ENCODE measurements at places on chromosomes 6 and 20. TPM values are rescaled to one million over a fixed set of nuclear protein-coding genes. Genes with fewer than 3 reads are reported as not detected.

DNA sequence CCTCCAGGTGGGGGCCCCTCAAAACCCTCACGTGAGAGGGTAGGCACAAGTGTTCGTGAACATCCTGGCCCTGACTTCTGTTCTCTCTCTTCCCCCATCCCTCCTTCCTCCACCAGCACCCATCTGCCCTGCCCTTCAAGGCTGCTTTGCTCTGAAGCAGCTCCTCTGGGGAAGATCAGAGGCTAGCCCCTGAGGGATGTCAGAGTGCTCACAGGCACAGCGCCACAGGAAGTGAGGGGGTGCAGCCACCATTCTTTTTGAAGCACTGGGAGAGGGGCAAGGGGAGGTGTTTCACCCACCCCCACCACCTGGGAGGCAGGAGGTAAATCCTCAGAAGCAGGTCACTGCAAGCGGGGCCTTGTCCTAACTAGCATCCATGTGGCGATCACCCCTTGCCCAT, 11.4 kb downstream of the MOCS1 start:
- no peak for DNase-seq

DNA sequence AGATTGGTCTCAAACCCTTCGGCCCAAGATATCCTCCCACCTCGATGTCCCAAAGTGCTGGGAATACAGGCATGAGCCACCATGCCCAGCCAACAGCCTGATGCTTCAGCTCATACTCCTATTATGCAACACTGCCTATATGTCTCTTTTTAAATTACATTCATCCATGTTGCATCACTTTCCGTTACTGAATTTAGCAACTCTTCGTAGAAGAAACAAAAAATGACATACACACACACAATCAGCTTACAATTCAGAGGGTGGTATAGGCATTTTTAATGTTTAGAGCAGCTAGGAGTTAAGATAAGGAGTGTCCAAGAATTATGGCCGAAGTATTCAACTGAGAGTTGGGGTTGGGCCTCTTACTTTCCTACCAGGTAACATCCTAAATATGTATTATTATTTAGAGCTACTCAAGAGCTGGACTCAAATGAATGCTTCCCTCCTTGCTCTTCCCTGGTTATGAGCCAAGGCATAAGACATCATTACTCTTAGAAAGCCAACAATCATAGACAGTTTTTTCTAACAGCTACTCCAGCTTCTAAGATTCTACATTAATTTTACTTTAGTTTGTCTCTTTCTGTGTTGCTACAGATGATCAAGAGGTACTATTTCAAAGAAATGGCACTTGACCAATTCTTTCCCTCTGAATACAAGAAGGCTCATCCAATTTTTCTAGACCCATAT, 62.0 kb upstream of the BMP5 start:
- DNase-seq, result no peak

GRCh38 chr20:63059684-63060056, 52.9 kb upstream of the BHLHE23 start:
- no peak for DNase-seq

CRIP3 gene
- total RNA-seq, result not detected

- no peak for DNase-seq
These were observed 141.5 kb downstream of the MYB start for GRCh38 chr6:135322427-135323201.

HLA-DQB1 gene
- not detected for total RNA-seq

CLVS2 gene
- total RNA-seq, result not detected

DNA sequence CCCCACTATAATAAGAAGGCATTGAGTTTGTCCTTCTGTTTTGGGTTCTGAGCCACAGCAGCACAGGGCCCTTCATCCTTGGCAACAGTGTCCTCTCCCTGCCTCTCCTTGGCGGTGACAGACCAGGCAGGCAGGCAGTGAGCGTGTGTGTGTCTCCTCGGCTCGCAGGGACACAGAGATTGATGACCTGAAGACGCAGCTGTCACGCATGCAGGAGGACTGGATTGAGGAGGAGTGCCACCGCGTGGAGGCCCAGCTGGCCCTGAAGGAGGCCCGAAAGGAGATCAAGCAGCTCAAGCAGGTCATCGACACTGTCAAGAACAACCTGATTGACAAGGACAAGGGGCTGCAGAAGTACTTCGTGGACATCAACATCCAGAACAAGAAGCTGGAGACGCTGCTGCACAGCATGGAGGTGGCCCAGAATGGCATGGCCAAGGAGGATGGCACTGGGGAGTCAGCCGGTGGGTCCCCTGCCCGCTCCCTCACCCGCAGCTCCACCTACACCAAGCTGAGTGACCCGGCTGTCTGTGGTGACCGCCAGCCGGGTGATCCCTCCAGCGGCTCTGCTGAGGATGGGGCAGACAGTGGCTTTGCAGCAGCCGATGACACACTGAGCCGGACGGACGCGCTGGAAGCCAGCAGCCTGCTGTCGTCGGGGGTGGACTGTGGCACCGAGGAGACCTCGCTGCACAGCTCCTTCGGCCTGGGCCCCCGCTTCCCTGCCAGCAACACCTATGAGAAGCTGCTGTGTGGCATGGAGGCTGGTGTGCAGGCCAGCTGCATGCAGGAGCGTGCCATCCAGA, 24.0 kb downstream of the SDCBP2 start:
- no peak for DNase-seq

GRCh38 chr20:4919047-4919704, 82.1 kb downstream of the SLC23A2 start:
- DNase-seq, result no peak

DNA sequence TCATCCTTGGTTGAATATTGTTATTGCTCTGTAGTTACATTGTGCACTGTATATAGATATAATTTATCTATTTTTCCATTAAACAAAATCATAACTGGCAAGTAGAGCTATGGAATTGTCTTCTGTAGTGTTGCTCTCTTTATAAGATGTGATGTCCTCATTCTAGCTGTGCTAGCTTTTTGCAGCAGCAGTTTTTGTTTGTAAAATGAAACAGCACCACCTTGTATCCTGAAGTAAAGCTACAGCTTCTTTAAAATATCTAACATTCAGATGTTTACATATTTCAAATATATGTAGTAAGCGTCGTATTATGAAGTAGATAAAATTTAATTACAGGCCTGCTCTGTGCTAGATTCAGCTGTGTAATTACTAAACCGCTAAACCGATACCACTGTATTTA, 328.8 kb upstream of the MANEA start:
- no peak for DNase-seq

DNA sequence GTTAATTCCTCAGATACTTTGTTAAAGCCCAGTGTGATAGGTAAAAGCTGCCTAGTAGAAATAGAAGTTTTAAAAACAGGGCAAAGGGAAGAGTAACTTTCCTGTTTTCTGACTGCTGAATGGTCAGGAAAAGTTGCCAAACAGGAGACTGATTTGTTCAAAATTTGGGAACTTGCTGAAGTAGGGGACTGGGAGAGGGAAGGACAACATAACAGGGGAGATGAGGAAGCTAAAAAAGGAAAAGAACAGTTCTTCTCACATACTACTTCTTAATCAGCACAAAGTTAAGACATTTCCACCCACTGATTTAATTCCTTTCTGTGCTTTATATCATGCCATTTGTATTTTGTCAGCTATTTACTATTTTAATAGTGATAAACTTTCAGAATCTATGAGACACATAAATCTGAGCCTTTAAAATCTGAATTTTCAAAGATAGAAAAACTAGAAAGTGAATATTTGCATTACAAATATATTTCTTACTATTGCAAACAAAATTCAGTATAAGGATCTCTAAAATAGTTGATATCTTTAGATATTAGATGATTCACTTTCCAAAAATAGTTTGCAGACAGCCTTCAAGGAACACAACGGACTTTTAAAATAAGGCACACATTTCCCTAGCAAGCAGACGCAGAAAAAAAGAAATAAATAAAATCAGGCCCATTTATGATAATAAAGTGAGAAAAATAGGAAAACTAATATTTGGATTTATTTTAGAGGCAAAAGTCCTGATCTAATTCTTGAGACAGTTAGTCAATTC, 36.9 kb upstream of the SLC16A10 start:
- DNase-seq, result no peak

- DNase-seq, result no peak
These were observed 32.5 kb downstream of the HLA-DPB1 start for GRCh38 chr6:33108307-33108706.

DNA sequence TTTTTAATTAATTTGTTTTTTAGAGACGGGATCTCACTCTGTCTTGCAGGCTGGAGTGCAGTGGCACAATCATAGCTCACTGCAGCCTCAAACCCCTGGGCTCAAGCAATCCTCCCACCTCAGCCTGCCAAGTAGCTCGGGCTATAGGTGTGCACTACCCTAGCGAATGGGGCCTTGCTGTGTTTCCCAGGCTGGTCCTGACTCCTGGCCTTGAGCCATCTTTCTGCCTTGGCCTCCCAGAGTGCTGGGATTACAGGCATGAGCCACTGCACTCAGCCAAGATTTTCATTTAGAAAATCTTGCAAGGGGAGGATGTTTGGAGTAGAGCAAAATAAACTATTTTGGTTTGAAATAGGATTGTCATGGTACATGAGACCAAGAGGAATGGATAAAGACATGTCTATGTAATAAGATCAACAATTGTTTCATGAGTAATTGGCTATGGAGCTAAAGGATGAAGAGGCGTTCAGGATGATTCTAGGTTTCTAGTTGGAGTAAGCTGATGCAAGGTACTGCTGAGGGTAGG, 237.8 kb downstream of the UST start:
- no peak for DNase-seq

GRCh38 chr6:152008779-152009178, 201.3 kb downstream of the ESR1 start:
- DNase-seq, result no peak

TREM2 gene
- not detected for total RNA-seq

GRCh38 chr20:24341781-24342180, 127.6 kb upstream of the SYNDIG1 start:
- DNase-seq, result no peak

C20orf202 gene
- not detected for total RNA-seq

DNA sequence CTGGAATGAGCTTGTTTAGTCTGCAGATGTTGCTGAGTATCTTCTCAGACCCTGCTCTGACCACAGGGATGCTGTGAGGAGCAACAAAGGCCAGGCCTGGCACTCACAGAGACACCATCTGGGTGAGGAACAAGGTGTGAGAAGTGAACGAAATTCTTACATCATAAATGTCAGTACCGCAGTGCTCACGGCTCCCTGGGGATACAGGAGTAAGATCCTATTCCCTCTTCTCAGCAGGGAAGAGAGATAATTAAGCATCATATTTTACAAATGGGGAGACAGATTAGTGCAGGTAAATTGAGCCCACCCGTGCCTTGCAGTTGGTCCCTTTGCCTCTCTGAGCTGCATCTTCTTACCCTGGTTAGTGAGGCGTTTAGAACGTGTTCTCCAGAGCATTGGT, 106.2 kb downstream of the DTD1 start:
- DNase-seq, result no peak

LHFPL5 gene
- not detected for total RNA-seq

LAMA4 gene
- total RNA-seq, result 440 TPM

- DNase-seq, result no peak
These were observed 21.3 kb upstream of the PPARD start for GRCh38 chr6:35321091-35321490.

DNA sequence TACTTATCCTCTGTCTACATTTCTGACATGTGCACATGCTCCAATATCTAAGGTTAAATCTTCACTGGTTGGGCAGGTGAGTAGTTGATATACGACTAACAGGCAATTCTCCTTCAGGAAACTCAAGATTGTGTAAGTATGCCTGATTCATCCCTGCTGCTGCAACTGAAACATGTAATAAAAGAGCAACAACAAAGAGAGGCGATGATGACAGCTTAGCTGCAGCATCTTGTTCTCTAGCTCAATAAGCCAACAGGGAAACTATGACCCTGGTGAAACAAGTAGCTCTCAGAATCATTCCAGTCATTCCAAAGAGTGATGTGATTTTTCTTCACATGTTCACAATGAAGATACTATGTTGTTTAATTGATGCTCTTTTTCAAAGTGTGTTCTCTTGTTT, 74.4 kb downstream of the ELOVL4 start:
- DNase-seq, result peak; percentile 88

DNA sequence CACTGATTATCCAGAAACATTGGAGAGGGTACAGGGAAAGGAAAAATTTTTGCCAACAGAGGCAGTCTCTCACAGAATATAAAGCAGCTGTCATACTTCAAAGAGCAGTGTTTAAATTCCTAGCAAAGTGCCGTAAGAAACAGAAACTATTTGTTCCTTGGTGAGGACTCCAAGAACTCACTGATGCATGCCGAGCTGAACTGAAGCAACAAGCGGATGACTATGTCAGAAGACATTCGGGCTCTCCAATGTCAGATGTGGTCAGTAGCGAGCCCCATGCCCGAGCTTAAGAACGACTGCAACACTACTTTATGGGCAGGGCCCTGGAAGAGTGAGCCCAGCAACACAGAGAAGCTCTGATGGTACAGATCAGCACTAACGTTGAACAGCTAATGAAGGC, 54.7 kb downstream of the OR2B6 start:
- DNase-seq, result no peak

CST4 gene
- not detected for total RNA-seq

EFCAB8 gene
- not detected for total RNA-seq
